ENCODE measurements at places on chromosomes 3 and 15. TPM values are rescaled to one million over a fixed set of nuclear protein-coding genes. Genes with fewer than 3 reads are reported as not detected.

LMCD1 gene
- 13.0 TPM for total RNA-seq

ECE2 gene
- not detected for total RNA-seq

NRG4 gene
- 1.6 TPM for total RNA-seq

NUSAP1 gene
- total RNA-seq: 39.1 TPM

PATL2 gene
- total RNA-seq: 1.2 TPM

SNX22 gene
- 0.28 TPM for total RNA-seq

ABTB1 gene
- 6.4 TPM for total RNA-seq

CYP19A1 gene
- not detected for total RNA-seq

WNT5A gene
- 17.7 TPM for total RNA-seq

SYNPR gene
- total RNA-seq: not detected

NR1I2 gene
- total RNA-seq: not detected

CHRM5 gene
- total RNA-seq: not detected
